ENCODE measurements at places on chromosomes 5 and 9.

DNA sequence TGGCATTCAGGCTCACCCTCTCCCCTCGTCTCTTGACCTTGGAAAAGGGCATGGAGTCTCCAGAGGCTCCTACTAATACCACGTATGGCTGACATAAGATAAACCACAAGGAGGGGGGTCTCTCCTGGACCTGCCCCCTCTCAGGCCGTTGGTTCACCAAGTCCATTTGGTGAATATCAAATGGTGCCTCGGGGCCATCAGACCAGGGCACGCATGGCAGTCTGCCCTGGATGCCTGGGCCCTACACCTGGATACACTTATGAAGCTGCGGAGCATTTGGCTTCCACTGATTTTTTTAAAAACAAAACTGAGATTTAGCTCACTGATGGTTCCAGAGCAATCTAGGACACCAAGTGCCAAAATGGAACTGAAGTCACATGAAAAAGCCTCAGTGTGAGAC is 40.3 kb upstream of the ZNF622 start:
- no peak for DNase-seq

GRCh38 chr5:126513703-126514102 is 81.3 kb downstream of the ALDH7A1 start:
- no peak for DNase-seq

- DNase-seq, result no peak
These were observed 35.4 kb upstream of the SLC28A3 start for GRCh38 chr9:84375954-84376353.

DNA sequence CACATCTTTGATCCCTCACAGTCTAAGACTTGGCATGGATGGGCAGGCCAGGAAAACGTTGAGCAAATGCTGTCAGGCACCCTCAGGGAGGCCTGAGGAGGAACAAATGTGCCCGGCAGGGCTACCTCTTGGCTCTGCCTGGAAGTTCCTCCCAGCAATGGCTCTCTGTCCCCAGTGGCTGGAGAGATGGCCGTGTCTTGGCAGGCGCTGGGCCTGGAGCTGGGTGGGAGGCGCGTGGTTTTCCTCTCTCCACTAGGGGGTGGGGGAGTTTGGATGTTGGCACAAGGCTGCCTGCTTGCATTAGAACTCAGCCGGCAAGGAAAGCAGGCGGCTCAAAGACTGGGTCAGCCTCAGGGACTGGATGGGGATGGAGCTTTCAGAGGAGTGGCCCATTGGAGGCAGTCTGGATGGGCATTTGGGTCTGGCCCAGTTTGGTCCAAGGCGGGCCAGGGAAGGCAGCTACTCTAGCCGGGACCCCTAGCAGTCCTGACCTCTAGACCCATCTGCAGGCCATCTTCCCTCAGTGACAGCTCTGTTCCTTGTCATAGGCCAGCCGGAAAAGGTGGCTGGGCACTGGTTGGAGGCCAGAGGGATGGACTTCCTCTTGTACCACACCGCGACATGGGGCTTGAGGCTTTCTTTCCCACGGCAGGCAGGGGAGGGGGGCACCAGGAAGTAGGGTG is 68.2 kb upstream of the STC2 start:
- no peak for DNase-seq

GRCh38 chr5:126948011-126948355 is 82.4 kb downstream of the MARCHF3 start:
- DNase-seq, result no peak

DNA sequence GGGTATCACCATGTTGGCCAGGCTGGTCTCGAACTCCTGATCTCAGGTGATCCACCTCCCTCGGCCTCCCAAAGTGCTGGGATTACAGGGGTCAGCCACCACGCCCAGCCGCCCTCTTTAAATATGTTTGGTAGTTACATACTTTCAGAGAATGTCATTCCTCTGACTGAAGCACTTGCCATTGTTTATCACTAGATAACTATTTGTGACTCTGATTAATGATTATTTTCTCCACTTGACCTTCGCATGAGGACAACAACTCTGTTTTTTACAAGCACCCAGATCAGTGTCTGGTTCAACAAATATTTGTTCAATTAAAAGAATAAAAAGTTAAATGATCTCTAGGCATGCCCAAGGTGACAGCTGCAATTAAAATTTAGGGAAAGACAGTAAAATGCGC is 56.2 kb downstream of the CLINT1 start:
- no peak for DNase-seq

GRCh38 chr5:177066224-177066623 is 20.5 kb upstream of the FGFR4 start:
- no peak for DNase-seq

- no peak for DNase-seq
These were observed 174.5 kb downstream of the AOPEP start for GRCh38 chr9:94901019-94901363.

- no peak for DNase-seq
These were observed 73.0 kb downstream of the KIF24 start for GRCh38 chr9:34256104-34256503.

GRCh38 chr5:172956936-172957335 is 2.3 kb upstream of the RPL26L1 start:
- DNase-seq, result no peak

DNA sequence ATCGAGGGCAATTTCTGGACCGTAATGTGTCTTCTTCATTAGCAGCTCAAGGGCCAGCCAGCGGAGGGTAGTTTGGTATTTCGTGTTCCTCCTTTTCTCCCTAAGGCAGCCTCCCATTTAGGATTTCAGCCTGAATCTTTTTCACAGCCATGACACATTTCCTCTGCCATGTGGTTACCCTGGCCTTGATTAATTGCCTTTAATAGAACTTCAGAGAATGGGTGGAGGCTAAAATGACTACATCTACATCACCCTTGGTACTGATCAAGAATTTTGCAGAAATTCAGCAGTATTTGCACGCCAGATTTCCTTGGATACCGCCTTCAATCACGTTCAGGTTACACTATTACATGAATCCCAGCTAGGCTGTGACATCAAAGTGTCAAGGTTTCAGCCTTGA is 58.0 kb downstream of the ADAMTS16 start:
- DNase-seq, result no peak

DNA sequence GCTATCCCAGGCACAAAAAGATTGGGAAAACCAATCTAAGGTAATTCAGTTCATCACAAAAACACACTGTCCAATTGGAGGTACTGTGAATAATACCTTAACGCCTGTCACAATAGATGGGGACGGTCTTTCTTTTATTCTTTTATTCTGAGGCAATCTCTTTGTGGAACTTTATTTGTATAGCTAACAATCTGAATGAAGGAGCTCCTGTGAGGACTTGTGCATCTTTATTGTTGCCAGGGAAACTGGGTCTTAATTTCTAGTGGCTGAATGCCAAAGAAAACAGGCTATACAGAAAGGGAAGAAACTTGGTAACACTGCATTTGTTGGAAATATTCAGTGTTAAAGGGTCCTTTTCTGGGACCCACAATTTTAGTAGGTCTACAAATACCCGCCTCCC is 546.9 kb upstream of the C9orf72 start:
- DNase-seq, result no peak

Measured in NCI-H1417 treated with DMSO at 0.1 percent for 48 hours (cell line).